ENCODE measurements at places on chromosomes 11 and 22.
A peak's percentile ranks its signal among the peaks of the same experiment; 100 is the strongest.

GRCh38 chr22:24894998-24895397 is 51.5 kb downstream of the LHFPL7 start:
- no peak for DNase-seq

DNA sequence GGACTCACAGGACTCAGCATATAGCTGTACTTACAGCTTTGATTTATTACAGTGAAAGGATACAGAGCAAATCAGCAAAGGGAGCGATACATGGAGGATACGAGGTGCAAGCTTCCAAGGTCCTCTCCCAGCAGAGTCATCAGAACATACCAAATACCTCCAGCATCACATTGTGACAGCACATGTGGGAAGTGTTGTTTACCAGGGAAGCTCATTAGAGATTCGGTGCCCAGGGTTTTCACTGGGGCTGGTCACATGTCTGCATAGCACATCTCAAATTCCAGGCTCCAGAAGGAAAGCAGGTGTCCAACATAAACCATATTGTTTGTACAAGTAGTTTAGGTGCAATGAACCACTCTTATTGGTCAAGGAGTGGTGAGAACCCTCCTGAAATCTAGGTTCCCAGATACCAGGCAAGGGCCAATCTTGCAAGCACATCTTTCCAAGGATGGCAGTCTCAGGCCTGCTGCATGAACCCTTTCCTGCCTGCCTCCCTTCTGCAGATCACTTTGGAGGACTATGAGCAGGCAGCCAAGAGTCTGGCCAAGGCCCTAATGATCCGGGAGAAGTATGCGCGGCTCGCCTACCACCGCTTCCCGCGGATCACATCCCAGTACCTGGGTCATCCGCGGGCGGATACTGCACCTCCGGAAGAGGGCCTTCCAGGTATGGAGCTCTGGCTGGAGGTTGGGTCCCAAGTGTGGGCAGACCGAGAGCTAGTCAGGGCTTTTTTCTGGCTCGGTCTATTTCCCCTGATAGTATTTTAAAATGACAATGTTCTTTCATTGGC is 26.7 kb downstream of the AMPD3 start:
- no peak for DNase-seq

GRCh38 chr11:14499178-14499559 is 442 bp downstream of the COPB1 start:
- DNase-seq: peak; percentile 16

DNA sequence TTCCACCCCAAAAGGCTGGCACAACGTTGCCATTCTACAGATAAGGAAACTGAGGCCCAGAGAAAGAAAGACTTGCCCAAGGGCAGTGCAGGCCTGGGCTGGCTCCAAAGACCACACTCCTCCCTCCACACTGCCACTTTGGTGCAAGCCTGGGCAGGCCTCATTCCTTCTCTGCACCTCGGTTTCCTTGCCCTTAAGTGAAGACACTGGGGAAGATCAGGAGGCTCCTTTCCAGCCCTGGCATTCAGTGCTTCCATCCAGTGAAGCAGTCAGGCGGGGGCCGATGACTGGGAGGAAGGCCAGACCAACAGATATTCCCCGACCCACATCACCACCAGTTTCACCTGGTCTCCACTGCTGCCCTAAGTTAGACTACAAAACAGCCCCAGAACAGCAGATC is 18.3 kb upstream of the TCF20 start:
- DNase-seq: no peak

GRCh38 chr11:20037396-20038153 is 122.7 kb downstream of the DBX1 start:
- DNase-seq: no peak

GRCh38 chr11:121194731-121195596 is 93.9 kb downstream of the TECTA start:
- DNase-seq: peak; percentile 60

- no peak for DNase-seq
Measured at GRCh38 chr11:68071281-68072048, 32.6 kb downstream of the TCIRG1 start.

- DNase-seq: no peak
Measured at GRCh38 chr22:49259839-49260615, 567.6 kb downstream of the BRD1 start.

GRCh38 chr11:132424433-132424832 is 1054.0 kb downstream of the NTM start:
- no peak for DNase-seq

DNA sequence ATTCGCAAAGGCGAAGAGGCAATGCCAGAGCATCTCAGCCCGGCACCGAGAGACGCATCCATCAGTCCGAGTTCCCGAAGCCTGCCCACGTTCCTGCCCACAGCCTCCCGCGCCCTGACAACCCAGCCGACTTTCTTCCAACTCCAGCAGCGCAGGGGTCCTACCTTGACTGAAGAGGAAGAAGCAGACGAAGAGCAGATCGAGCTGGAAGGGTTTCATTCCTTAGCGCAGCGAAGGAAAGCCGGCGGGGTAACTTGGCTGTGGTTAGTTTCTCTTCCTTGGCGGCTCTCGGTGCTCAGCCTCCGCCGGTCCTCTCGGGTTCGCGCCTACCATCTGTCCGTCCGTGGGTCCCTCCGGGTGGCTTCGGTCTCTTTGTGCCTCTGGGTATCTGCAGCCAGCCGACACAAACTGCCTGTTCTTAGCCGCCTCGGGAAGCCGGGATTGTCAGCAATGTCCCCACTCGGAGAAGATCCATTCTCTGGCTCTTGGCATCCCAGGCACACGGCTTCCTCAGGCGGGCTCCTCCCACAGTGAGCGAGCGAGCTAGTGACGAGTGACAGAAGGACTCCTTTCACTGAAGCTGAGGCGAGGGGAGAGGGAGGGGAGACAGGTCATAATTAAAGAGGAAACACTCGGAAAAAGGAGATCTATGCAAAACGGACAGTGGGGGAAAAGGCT is at the start of gene KIRREL3:
Gene KIRREL3 (minus strand): TSS at position 480 of the 678 bp plus-strand sequence.
- no peak for DNase-seq

DNA sequence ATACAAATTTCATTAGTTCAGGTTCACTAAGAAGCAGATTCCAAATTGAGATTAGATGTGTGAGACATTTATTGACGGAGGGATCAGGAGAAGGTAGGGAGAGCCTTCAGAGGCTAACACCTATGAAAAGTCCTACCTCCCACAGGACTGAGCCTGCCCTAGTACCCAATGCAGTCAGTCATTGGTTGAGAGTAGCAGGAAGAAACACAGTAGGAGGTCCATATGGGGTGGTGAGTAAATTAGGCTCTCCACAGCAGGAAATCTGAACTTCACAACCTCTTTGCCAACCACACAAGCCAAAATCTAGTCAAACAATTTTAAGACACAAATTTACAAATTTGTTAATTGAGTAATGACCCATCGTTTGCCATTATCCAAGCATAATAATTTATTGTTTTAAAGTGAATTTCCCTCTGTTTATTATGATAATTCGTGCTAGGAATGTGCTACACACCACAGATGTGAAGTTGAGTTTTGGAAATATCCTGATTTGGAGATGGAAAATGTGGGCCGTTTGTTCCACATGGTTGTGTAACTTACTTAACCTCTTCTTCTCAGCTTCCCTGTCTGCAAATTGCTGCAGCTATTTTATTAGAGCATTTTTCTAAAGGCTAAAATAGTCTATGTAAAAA is 542.1 kb downstream of the ETS1 start:
- no peak for DNase-seq

DNA sequence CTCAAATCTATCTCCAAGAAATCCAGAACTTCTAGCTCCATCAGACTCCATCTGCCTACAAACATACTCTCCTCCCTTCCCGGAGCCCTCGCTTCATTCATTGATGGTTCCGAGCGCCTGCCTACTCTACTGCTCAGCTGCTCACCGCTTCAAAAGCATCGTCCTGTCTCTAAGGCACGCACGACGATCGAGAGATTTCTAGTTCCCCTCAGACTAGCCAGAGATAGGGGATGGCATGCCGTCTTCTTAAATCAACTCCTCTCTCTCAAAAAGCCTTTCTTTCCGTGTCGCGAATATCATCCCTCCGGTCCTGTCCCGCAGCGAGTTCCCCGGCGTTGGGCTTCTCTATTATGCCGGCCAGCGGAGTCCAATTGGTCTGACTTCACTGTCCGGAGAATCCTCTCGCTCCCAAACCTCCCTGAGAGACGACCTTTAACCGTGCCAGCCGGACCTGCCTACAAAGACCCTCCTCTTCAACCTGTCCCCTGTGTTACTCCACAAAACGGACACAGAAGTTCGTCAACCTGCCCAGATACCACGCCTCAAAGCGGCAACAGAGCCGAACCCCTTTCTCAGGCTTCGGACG is 592 bp downstream of the EEF1G start:
- DNase-seq: no peak

DNA sequence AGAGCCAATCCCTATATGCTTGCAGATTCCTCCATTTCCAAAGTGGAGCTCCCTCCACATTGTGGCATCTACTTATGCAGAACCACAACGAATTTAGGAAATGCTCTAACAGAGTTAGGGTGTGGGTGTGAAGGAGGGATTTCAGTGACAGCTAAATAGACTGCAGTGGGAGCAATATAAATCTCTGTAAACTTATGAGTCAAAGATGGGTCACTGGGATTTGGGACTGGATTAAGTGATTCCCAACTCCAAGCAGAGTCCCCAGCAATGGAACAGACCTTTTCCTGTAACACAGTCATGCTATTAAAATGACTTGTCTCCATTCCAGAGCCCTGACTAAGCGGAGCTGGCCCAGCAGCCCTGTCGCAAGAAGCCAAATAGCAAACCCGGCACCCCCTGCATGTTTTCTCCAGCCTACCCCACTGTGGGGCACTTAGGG is 36.6 kb downstream of the RPL27A start:
- DNase-seq: no peak

DNA sequence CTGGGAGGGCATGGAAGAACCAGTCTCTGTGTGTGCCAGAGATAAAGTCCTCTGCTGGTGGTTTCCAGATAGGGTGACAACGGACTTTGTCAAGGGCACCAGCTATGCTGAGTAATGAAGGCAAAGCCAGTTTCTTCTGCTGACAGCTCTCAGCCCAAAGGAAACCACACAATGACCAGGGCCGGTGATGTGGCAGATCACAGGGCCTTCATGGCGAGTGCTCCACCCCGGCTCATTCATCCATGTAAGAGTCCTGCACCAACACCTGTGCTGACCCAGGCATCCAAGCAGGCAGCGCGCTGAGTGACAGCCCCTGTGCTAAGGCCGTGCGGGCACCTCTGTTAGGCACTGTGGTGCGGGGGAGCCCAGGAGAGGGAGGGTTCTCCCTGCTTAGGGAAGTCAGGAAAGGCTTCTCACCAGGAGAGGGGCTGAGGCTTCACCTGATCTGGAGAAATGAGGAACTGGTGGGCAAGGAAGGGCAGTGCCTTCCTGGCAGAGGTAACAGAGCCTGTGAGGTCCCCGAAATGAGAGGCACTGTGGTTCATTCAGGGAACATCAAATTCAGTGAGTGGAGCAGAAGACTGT is 33.8 kb downstream of the TP53I11 start:
- no peak for DNase-seq

DNA sequence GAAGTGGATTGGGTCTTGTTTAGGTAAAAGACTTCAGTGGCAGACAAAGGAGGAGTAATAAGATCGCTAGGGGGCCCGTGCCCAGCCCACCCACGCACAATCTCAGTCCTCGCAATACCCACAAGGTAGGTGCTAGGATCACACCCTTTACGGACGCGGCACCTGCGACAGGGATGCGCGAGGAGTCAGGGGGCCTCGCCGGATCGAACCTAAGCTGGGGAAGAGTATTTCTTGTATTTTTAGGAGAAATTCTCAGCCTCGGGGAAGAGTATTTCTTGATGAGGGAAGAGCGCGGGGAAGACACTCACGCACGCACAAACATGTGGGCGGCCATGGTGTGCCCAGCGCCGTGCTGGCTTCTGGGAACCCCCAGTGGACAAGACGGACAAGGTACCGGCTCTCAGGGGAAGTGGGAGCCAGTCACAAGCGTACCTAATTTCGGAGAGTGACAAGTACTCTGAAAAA is 745 bp upstream of the FAM118A start:
- no peak for DNase-seq

DNA sequence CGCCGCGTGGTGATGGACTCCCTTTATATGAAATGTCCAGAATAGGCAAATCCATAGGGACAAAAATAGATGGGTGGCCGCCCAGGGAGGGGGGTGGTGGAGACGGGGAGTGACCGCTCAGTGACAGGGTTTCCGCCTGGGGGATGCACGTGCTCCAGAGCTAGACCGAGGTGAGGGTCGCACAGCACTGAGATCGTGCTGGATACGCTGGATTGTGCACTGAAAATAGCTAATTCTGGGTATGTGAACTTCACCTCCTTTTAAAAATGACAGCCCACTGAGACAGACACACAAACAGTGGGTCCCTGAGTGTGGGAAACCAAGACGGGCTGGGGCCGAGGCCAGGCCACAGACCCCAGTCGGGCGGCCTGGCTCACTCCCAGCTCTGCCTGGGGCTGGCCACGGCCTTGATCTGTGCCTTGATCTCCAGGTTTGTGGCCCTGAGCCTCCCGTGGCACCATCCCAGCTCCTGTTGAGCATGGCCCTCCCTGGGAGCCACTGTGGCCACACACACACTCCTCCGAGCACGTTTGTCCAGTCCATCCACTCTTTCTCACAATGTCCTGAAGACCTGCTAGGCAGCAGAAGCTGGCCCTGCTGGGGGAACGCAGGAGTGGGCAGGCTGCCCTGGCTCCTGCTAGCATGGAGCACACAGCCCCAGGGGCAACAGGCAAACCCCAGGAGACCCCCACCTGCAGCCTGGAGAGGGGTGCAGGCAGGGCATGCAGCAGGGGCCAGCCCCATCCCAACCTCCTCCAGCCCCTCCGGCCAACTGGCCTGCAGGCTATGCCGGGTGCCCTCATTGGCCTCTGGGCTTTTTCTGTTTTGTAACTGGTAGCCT is 41.0 kb upstream of the TH start:
- DNase-seq: no peak

- DNase-seq: no peak
Measured at GRCh38 chr11:112587664-112588063, 327.0 kb upstream of the PLET1 start.

DNA sequence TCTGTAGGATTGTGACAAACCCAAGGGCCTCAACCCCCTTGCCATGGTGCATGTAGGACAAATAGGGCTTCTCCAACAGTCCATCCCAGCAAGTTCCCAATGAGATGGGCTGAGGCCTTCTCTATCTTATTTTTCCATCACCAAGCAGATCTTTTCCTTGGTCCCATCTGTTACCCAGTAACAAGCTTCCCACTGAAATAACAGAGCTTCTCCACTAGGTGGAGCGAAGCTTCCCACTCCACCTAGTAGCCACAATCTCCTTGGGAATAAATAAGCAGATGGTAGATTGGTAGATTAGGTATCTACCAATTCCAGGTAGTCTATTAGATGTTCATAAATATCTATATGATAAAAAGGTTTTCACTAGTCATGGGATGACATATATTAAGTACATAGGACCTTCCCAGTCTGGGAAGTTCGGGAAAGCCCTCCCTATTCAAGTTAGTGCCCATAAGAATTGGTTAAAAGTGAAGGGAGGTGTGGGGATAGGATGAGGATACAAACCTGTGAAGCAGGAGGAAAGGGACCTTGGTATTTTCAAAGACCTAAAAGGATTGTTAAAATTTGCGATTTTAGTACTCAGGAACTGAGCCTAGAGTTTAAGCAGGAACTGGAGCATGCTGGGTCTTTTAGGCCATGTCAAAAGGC is 5.9 kb upstream of the OR52L1 start:
- DNase-seq: no peak

- DNase-seq: no peak
Measured at GRCh38 chr11:116126562-116126961, 622.3 kb upstream of the CADM1 start.
